ENCODE measurements at places on chromosomes 2 and 18. TPM values are rescaled to one million over a fixed set of nuclear protein-coding genes. Genes with fewer than 3 reads are reported as not detected.

The RAB6D gene
- total RNA-seq = under 0.01 TPM

The CABLES1 gene
- 0.21 TPM for total RNA-seq

The MOB4 gene
- total RNA-seq = 28.4 TPM

The RPRM gene
- not detected for total RNA-seq
